ENCODE measurements at places on chromosomes 2 and 18.

DNA sequence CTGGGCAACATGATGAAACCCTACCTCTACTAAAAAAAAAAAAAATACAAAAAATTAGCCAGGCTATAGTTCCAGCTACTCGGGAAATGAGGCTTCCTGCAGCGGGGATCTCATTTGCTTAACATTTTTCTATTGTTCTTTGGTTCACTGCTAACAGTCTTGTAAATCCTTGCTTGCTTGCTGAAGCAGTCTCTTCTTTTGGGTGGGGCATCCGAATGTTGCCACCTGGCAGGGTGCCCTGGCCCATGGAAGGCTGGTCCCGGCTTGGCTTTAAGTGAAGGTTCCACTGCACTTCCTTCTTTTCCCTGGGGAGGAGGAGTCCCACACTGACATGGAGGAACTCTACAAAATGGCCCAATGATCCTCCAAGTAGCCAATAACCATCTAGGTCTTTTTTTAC is 6.0 kb upstream of the ANKRD29 start:
- no peak for DNase-seq

GRCh38 chr2:15092181-15092580 is 459.7 kb downstream of the LRATD1 start:
- DNase-seq, result no peak

DNA sequence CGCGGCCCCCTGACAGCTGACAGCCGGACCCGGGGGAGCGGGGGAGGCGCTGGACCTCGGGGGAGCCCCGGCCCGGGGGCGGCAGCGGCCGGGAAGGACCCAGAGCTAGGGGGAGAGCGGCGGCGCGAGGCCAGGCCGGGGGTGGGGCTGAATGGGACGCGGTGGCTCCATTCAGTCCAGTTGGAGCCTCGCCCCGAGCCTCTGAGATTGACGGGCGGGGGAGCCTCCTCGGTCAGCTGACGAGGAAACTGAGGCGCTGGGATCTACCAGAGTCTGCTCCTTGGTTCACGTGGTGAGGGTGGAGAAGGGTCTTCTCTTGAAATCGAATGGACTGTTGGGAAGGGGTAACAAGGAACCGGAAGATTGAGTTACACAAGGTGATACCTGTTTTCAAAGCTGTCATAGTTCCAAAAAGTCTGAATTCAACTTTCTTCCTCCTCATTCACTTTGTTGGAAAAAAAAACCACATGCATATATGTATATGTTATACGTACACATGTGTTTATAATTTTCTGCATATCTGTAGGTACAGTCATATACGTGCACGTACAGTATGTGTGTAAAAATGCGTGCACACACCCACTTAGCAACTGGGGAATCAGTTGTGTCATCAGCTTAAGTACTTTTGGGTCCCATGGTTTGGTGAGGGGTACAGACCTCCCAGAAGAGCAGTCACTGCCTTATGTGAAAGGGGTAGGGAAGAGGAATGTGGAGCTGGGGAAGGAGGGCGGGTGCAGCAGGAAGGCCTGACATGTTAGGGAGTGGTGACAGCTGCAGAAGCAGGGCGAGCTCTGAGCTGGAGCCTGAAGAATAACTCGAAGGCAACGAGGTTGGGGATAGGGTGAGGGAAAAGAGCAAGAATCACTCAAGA is 628 bp downstream of the PPP1R7 start:
- no peak for DNase-seq

- DNase-seq, result no peak
Observed at GRCh38 chr2:150101947-150102346, 385.5 kb downstream of the RND3 start.

- DNase-seq, result no peak
Observed at GRCh38 chr2:7899241-7899640, 782.6 kb upstream of the ID2 start.

Data from NCI-H524 treated with DMSO at 0.1 percent for 48 hours (cell line).